ENCODE measurements at places on chromosomes 11 and 22.
A peak's percentile ranks its signal among the peaks of the same experiment; 100 is the strongest.

GRCh38 chr22:30694171-30694639 lies 469 bp upstream of the OSBP2 start:
- peak; percentile 20 for DNase-seq

- no peak for DNase-seq
Observed at GRCh38 chr11:61049063-61049377, 53.3 kb upstream of the CD5 start.

DNA sequence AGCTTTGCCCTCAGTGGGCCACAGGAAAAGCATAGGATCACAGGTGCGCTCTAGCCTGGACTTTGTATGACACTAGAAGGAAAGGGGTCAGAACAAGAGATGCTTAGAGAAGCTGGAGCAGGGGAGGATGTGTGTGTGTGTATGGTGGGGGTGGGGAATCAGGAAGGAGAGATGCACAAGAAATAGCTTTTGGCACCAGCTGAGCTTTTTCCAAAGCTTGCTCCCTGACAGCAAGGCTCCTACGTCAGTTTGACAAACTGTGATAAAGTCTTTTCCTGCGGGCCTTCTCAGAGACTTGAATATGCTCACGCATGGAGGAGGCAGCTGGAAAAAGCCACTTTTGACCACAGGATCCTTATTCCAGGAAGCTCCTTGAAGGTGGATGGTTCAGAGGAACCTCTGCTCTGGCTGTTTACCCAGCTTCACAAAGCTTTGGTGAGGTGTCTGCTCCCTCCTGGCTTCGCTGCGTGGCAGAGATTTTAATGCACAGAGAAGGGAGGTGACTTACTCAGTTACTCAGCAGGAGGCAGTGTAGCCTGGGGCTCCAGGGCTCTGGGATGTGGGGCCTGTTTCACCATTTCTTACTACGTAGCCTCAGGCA lies 3.9 kb downstream of the CDC42EP1 start:
- DNase-seq, result no peak

DNA sequence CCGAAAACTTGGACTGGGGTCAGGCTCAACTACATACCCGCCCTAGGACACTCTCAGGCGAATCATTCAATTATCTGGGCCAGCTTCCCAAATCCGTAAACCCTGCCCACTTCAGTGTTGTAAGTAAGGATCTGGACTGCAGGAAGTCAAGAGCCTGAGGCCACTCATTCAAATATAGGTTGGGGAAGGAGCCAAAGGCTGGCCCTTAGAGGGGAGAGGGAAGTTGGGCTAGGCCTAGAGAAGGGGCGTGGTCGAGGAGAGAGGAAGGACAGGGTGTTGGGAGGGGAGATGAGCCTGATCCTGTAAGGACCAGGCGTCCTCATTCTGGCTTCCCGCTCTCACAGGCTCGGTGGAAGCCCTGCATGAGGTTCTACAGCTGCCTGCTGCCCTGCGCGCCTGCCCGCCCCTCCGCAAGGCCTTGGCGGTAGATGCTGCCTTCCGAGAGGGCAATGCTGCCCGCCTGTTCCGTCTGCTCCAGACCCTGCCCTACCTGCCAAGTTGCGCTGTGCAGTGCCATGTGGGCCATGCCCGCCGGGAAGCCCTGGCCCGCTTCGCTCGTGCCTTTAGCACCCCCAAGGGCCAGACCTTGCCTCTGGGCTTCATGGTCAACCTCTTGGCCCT lies 3.0 kb downstream of the SAC3D1 start:
- no peak for DNase-seq

GRCh38 chr11:46387919-46388618 lies 3.5 kb downstream of the CHRM4 start:
- DNase-seq, result no peak

DNA sequence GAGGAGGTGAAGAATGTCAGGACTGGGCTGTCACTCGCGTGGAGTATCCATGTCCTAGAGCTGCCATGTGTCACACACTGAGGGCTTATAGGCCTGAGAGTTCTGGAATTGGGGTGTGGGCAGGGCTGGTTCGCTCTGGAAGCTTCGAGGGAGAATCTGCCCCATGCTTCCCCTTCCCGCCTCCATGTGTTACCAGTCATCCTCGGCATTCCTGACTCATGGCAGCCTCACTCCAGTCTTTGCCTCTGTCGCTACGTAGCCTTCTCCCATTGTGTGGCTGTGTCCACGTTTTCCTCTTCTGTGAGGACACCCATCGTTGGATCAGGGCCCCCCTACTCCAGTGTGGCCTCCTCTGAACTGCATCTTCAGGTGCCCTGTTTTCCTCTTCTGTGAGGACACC lies 301.2 kb downstream of the TBC1D22A start:
- DNase-seq, result no peak

- DNase-seq, result no peak
Observed at GRCh38 chr11:130536106-130537040, 87.9 kb downstream of the ADAMTS15 start.

DNA sequence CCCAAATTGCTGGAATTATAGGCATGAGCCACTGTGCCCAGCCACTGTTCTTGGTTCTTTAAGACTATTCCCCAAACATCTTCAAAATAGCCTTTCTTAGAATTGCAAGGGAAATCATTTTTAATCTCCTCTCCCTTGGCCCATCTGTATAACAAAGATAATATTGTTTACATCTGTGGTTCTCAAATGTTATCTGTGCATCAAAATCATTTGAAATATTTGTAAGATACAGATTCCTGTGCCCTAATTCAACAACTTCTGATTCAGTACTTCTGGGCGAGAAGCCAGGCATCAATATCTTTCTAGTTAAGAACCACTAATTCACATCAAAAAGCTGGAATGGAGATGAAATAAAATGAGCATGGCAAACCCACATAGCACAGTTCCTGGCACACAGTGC lies 83.0 kb downstream of the TMPRSS5 start:
- no peak for DNase-seq

DNA sequence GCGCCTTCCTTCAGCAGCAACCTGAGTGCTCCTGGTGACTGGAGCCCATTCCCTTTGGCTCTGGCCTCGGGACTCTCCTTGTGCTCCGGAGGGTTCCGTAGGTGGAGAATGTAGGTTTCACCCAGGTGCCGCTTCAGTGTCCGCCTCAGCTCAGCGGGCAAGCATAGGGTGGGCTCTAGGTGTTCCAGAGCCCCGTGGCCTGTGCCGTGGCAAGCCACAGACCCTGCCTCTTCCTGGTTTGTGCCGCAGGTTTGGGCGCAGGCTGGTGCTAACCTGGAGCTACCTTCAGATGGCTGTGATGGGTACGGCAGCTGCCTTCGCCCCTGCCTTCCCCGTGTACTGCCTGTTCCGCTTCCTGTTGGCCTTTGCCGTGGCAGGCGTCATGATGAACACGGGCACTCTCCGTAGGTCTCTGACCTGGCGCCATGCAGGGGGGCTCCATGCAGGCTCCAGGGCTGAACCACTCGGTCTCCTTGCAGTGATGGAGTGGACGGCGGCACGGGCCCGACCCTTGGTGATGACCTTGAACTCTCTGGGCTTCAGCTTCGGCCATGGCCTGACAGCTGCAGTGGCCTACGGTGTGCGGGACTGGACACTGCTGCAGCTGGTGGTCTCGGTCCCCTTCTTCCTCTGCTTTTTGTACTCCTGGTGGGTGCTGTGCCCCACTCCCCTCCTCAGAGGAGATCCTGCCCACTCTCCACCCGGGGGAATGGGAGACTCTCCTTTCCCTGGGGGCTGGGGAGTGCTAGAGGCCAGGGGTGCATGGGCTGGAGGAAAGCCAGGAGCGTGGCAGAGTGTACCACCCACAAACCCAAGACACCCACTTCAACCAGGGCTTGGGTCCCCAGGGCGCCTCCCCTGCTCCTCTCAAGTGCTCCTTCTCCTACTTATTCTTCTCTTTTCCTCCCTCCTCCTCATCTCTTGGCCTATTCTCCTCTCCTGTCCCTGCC lies 2.4 kb downstream of the SLC22A12 start:
- no peak for DNase-seq

DNA sequence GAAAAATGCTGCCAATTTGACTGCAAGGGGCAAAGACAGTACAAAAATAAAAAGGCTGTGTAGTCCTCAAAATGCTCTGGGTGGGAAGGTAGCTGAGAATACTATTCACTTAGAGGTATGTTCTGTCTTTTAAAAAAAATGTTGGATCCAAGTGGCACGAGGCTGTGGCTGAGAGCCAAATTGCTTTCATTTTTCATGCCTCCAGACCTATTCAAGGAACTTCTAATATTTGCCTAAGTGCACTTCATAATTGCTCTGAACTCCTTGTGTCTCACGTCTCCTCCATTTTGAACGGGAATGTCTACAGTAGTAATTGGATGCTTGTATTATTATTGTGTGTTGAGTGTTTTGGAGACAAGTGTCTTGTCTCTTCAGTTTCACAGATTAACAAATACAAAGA lies 19.1 kb upstream of the SLC22A25 start:
- DNase-seq, result no peak

GRCh38 chr22:50010676-50011446 lies 1.7 kb downstream of the IL17REL start:
- DNase-seq, result peak; percentile 70

DNA sequence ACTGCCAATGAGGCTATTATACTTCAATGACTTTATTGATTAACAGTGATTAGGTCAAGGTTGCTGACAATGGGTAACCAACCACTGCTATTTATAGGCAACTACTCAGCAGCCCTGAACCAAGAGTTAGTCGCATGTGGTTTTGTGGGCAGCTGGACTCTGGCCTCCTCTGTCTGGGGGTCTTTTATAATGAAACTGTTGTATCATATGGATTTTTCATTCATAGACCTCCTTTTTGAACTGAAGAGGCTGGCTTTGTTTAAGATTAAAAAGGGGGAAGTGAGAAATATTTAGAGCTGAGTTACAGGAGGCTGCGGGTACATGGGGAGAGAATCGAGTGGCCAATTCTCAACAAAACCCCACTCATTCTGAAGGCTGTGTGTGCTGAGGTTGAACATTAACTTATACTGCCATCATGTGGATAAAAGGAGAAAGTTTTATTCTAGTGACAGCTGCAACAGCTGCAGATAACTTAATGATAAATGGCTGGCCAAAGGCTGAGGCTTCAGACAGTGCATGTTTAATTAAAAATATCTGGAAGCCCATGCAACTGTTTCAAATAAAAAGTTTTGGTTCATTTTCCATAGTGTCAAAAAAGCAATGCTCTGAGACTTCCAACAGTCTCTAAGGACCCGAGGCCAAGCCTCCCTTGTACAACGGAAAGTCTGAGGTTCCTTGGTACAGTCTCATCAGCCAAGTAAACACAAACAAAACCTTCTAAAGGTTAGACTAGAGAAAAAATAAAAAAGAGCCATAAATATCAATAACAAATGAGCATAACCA lies 682.6 kb downstream of the KCNA4 start:
- no peak for DNase-seq

DNA sequence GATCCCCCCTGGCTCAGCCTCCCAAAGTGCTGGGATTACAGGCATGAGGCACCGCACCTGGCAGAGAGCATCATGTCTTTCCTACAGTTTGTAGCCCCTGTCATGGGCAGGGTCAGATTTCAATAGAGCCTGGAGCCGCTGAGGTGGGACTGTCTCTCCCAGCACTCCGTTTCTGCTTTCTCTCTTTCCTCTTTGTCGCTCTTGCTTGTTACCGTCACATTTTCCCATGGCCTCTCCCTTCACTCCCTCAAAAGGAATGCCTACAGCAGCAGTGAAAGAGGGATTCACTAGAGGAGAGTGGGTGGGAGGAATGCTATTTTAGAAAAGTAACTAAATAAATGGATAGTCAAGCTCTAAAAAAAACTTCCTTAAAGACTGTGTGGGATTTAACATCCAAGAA lies 136.7 kb upstream of the TTC12 start:
- no peak for DNase-seq

- no peak for DNase-seq
Observed at GRCh38 chr11:35747668-35748067, 85.1 kb downstream of the TRIM44 start.

- DNase-seq, result no peak
Observed at GRCh38 chr11:13358596-13359270, 81.1 kb downstream of the BMAL1 start.

DNA sequence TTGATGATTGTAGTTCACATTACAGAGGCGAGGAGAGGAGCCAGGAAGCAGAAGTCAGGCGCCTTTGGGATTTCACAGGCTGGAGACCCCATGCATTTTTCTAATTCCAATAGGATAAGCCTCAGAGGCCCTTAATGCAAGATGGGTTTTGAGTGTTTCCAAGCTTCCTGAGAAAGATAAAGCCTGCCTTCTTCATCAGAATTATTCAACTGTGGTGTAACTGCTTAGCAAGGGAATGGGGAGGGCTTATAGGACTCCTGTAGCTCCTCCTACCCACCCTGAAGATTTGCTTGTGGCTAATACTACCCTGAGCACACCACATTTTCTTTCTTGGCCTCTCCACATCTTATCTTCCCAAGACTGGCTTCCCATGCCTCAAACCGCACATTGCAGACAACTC lies 151.1 kb upstream of the ISX start:
- no peak for DNase-seq

GRCh38 chr22:22431271-22432220 lies 77.0 kb downstream of the ZNF280B start:
- DNase-seq, result peak; percentile 20

GRCh38 chr22:27336151-27337090 lies 465.1 kb downstream of the MN1 start:
- no peak for DNase-seq

DNA sequence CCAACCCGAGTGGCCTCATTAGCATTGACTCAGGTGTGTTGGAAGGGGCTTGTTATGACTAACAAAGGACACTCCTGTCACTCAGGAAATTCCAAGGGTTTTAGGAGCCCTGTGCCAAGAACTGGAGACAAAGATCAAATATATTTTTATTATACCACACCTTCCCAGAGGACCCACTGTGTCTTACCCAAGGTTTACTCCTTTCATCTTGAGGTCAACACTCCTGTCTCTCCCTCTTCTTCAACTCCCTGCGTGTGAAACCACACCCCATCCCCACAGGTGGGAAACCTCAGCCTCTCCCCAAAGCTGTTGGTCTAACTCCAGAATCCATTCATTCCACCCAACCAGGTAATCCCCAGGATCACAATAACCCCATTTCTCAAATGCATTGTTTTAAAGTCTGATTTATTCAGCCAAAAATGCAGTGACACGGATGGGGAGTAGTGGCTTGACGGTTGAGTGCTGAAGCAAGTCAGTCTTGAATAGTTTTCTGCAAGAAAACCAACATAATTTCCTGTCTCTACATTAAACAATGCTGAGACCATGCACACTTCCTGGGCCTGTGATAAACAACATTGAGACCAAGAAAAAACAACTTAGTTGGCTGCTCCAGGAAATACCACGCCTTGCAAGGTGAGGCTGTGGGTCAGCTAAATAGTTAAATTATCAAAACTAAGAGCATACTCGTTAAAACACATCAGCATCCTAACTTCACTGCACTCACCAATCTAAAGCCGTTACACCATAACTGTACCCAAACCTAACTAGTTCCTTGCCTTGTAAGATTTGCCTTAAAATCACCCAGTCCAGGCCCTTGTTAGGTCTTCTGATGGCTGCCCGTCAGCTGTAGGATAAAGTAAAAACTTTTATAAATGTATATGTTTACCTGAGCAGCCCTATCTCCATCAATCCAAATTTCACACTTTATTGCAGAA lies 38.5 kb upstream of the SPON1 start:
- DNase-seq, result no peak

GRCh38 chr11:77559686-77560401 lies 29.9 kb upstream of the AQP11 start:
- no peak for DNase-seq

GRCh38 chr11:125165843-125166763 lies 1.6 kb downstream of the PKNOX2 start:
- no peak for DNase-seq

Measured in activated CD8-positive, alpha-beta memory T cell treated with anti-CD3 and anti-CD28 coated beads for 4 hours (primary cell).